ENCODE measurements at places on chromosomes 7 and 10. TPM values are rescaled to one million over a fixed set of nuclear protein-coding genes. Genes with fewer than 3 reads are reported as not detected.

The PNLIPRP3 gene
- not detected for polyA plus RNA-seq

GRCh38 chr7:7913504-7913903 lies 55.1 kb upstream of the GLCCI1 start:
- DNase-seq = no peak
- no peaks in the 10 kb centered on the region for H3K36me3 ChIP-seq
- H3K4me1 ChIP-seq = peaks cover 11% of the 10 kb centered on the region

The CRTAC1 gene
- polyA plus RNA-seq = 0.33 TPM

GRCh38 chr7:104971290-104972071 lies 42.5 kb upstream of the KMT2E start:
- peaks cover 3% of the 10 kb centered on the region for H3K4me1 ChIP-seq
- no peak overlapping the region for H3K4me3 ChIP-seq
- H3K36me3 ChIP-seq = no peaks in the 10 kb centered on the region

GRCh38 chr7:294440-295154 lies 4.6 kb downstream of the FOXL3 start:
- peaks cover 8% of the 10 kb centered on the region for H3K27me3 ChIP-seq
- no peak overlapping the region for H3K27ac ChIP-seq
- H3K4me3 ChIP-seq = no peak overlapping the region
- H3K4me1 ChIP-seq = no peaks in the 10 kb centered on the region

- H3K27me3 ChIP-seq = no peaks in the 10 kb centered on the region
- peaks cover 17% of the 10 kb centered on the region for H3K36me3 ChIP-seq
- H3K4me3 ChIP-seq = no peak overlapping the region
- peak overlapping the region; percentile 36 for H3K27ac ChIP-seq
- DNase-seq = no peak
These were observed 5.0 kb downstream of the ZYX start for GRCh38 chr7:143385891-143386781.

The CFAP70 gene
- 0.61 TPM for polyA plus RNA-seq

The BBS9 gene
- polyA plus RNA-seq = 2.3 TPM

The SPDYE5 gene
- polyA plus RNA-seq = not detected

The AMZ1 gene
- polyA plus RNA-seq = 0.10 TPM

- H3K36me3 ChIP-seq = no peaks in the 10 kb centered on the region
- no peak for DNase-seq
- no peak overlapping the region for H3K27ac ChIP-seq
- no peak overlapping the region for H3K4me3 ChIP-seq
- no peaks in the 10 kb centered on the region for H3K4me1 ChIP-seq
- H3K27me3 ChIP-seq = no peaks in the 10 kb centered on the region
These were observed 52.6 kb upstream of the PCBD1 start for GRCh38 chr10:70940834-70941568.

The CXCL12 gene
- 23.8 TPM for polyA plus RNA-seq

GRCh38 chr7:18461785-18462467 lies 33.6 kb upstream of the HDAC9 start:
- H3K27me3 ChIP-seq = no peaks in the 10 kb centered on the region
- no peak for DNase-seq
- no peak overlapping the region for H3K4me3 ChIP-seq
- no peaks in the 10 kb centered on the region for H3K4me1 ChIP-seq

GRCh38 chr7:132009778-132010177 lies 453.4 kb upstream of the PODXL start:
- no peaks in the 10 kb centered on the region for H3K27me3 ChIP-seq
- H3K4me3 ChIP-seq = no peak overlapping the region
- H3K4me1 ChIP-seq = no peaks in the 10 kb centered on the region
- DNase-seq = no peak
